Activated T-cell treated with anti-CD3 and anti-CD28 coated beads for 1 hour (primary cell): ENCODE measurements at places on chromosomes 11 and 22.

- DNase-seq = no peak
These were observed 45.4 kb upstream of the ISX start for GRCh38 chr22:35020517-35020916.

DNA sequence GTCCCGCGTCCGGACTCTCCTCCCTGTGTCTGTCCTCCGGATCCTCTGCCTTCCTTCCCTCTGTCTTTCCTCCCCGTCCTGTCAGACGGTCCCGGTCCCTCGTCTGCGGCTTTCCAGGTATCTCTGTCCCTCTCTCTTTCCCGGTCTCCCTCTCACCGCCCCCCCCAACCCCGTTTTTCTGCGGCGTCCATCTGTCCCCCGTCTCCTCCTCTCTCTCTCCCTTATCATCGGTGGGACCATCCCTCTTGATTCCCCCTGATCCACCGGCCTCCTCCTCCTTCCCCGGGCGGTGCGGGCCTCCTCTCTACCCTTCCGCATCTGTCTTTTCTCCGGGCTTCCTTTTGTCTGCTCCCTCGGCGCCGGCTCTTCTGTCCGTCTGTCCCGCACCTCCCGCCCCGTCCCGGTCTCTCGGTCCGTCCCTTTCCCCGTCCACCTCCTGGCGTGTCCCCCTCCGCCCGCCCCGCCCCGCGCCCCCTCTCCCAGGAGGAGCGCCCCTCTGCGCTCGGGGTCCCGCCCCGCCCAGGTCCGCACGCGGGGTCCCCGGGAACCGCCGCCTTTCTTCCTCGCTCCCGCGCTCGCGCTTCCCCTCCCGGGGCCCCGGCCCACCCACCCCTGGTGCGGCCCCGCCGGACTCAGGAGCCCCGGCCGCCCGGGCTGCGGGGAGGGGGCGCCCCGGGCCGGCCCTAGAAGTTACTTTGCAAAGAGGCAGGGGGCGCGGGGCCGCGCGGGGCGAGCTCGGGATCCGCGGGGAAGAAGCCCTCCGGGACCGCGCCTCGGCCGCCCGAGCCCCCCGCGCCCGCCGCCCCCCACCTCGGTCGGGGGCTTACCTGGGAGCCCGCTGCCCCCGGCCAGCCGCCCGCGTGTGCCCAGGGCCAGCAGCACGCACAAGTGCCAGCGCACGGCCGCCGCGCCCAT lies 568 bp downstream of the SCUBE1 start:
- no peak for DNase-seq

DNA sequence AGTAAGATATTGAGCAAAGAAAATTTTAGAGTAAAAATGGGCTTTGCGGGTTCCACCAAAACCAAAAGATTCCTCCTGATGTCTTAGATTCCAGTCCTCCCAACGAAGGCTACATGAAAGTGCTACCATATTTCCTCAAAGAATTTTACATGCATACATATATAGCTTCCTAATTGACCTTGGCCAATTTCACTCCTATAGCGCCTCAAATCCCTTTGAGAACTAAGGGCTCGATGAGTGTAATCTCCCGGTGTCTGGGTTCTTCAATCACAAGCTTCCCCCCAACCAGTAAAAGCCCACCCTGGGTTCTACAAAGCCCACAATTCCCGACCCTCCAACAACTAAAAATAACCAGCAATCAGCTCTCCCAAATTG lies 1.2 kb downstream of the SIK3 start:
- DNase-seq = no peak

DNA sequence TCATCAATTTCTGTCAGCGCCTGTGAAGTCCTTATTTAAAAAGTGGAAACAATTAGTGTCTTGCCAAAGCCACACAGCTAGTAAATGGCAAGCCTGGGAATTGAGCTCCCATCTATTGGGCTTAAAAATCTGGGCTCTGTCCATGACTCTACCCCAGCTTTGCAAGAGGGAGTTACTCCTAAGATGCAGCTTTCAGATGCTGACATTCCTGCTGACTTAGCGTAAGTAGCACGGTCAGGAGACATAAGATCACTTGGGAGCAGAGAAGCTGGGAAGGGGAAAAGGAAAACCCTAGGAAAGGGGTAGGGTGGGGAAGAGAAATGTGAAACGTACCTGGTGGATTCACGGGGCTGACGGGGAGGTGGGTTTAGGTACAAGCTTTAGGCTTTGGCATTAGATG lies 36.0 kb upstream of the OR4B1 start:
- no peak for DNase-seq

DNA sequence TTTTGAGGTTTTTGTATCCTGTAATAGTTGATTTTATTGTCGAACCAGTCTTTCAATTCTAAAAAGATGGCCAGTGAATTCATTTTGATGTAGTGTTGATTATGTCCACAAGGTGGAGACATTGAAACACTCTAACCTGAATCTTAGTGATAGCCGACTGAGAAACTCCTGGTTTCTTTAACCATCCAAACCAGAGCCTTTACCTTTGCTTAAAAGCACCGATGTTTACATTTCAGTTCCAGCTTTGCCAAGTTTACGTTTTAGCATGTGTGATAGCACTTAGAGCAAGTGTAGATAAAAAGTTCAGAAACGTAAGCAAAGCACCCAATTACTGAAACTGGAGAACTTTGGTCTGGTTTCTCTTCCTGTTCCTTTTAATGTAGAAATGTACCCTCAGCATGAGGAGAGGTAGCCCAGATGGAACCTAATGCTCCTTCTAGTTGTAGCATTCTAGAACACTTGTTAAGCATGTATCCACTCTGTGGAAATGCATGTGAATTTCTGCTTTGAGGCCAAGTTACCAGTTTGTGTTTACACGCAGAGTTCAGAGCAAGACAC lies 208.6 kb downstream of the DBX1 start:
- no peak for DNase-seq

DNA sequence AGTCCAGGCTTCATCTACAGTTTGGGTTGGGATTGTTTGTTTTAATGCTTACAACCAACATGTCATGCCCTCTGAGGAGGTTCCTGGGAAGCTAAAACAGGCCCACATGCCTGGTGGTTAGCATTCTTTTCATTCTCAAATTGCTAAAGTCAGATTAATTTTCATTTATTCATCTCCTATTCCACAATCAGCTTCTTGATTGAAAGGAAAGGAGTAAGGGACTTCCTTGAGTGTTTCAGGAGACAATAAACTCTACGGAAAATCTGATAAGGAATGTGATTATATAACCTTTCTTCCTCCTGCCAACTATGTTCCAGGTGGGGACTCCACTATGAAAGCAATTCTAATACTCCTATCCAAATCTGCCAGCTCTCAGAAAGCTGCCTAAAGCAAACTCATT lies 30.8 kb downstream of the MRTFA start:
- DNase-seq = no peak

DNA sequence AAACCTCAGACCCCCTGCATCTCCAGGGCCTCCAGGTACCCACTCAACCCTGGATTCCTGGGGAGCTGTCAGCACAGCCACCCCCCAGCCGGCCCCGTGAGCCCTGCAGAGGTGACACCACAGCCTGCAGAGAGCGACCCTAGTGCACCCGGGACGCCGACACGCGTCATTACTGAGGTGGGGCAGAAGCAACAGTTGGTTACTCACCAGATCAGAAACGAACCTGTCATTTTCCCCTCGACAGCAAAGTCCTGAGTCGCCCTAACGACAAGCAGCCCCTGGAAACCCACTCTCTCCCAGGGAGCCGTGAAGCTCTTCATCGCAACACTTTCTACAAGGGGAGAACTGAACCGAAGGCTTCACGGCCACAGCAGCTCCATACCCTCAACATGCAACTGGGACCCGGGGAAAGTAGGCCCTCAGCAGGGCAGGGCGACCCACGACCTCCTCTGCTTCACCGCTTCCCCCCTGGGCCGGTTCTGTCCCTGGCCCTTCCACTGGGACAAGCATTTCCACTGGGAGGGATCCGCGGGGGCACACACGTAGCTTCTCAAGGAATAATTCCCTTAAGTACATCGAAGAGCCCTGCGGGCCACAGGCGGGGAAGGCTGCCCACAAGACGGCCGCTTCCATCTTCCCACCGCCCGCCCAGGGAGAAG lies 1.6 kb downstream of the BRD1 start:
- DNase-seq = peak; percentile 54

DNA sequence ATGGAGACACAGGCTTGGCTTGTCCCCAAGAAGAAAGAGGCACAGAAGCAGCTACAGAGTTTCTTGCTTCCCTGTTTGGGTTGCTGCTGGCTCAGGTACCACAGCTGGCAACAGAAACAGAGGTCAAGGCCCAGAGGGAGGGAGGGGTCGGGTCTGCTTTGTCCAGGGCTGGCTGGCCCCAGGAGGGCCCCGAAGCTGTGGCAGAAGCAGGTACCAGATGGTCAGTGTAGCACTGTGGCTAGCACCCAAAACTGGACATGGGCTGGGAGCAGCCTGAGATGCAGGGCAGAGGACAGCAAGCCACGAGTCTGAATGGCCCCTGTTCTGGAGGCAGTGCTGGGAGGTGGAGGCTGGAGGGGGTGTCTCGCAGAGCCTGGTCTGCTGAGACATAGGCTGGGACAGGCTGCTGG lies 52.3 kb upstream of the CCDC188 start:
- DNase-seq = no peak

- no peak for DNase-seq
These were observed 29.4 kb downstream of the CCDC90B start for GRCh38 chr11:83256602-83257340.

- DNase-seq = no peak
These were observed 94.8 kb upstream of the PHOX2A start for GRCh38 chr11:72338741-72339140.

DNA sequence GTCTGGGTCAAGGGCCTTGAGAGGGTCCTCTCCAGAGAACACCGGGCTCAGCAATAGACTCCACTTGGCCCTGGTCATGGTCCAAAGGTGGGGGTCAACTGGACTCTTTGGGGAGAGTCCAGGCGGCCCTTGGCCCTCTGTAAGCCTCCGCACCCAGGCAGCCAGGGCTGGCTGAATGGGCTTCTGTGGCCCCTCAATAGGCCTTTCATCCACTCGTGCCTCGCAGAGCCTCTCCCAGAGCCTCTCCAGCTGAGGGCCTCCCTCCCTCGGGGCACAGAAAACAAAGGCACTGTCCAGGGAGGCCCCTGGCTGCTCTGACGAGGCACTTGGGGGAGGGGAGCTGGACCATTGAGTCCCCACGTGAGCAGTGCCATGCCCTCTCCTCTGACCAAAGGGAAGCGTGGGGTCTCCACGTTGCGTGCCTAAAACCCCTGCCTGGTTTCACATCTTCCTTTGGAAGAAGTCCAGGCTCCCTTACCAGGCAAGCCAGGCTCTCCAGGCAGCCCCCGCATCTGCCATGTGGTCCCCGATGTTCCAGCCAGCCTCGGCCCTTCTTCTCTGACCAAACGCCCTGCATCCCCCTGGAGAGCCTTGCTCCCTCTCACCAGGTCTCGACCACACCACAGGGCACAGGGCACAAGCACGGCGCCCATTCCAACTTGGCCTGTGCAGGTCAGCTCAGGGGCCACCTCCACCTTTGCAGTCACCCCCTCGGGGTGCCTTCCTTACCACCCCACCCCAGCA lies 15.5 kb downstream of the KIAA0930 start:
- no peak for DNase-seq
